ENCODE measurements at places on chromosomes 2 and 18.

- DNase-seq: no peak
Observed at GRCh38 chr2:43484323-43484930, 111.4 kb downstream of the THADA start.

- DNase-seq: no peak
Observed at GRCh38 chr18:63216516-63217311, 102.9 kb downstream of the BCL2 start.

DNA sequence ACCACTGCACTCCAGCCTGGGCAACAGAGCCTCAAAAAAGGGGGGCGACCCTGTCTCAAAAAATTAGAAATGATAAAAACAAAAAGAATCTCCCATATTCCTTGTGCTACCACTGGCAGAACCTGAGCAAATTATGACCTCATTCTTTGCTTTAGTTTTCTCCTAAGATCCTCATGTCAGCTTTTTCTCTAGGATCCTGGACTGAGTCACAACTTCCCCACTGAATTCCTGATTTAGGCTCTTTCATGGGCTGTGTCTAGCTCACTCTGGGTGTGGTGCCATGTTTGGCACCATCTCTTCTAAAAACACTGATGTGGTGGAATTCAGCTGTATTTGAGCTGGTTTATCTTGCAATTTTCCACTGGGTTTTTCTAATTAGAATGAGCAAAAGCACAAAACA, 37.1 kb downstream of the EXOC6B start:
- no peak for DNase-seq

DNA sequence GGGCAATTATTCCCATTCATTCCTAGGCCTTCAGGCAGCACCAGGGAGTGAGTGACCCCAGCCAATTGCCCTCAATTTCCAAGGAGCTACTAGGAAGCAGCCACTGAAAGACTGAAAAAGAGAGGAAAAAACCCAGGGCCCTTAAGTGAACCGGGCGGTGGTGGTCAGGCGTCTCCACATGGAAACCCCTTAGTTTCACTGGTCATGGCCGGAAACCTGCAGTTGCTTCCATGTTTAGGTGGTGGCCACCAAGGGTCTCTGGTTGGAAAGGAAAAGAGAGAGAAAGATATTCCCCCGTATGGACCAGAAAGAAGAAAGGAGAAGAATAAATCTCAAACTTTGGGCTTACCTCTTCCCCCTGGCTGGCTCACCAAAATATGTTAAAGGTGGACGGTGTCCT, 64.9 kb downstream of the GALR1 start:
- no peak for DNase-seq

GRCh38 chr2:147430408-147430807, 414.4 kb upstream of the ACVR2A start:
- DNase-seq: no peak

DNA sequence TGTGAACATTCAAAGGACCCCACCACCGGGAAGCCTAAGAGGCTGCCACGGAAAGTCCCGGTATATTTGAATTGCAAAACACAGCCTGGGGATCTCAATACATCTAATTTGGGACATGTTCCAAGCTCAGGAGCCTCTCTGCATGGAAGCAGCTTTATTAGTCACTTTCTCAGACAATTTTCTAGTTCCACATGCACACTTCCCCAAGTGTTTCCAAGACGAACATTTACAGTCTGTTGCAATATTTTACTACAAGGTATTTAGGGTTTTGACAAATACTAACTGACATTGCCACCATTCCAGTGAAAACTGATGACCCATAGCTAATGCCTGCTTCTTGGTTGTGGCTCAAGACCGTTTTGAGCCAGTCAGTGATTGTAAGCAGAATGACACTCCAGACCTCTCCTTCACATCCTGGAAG, 145.3 kb downstream of the NCKAP5 start:
- peak; percentile 97 for DNase-seq

DNA sequence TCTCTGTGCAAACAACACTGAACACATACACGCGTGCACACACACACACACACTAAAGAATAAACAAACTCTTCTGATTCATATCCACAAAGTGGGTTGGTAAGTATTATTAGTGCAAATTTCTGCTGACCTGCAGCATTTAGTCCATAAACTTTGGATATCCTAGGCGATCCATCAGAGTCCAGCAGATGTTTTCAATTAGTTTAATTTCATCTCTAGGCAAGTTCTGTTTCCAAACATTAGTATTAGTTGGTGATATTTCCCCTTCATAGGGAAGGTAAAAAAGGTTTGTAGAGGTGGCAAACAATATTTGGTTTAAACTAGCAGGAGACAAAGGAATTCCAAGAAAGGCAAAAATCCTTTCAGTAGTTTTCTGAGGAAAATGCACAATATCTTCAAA, 5.7 kb downstream of the DSEL start:
- DNase-seq: no peak

- peak; percentile 7 for DNase-seq
Observed at GRCh38 chr2:61210332-61210981, 48.5 kb downstream of the C2orf74 start.

- no peak for DNase-seq
Observed at GRCh38 chr2:222942561-222942960, 81.7 kb downstream of the ACSL3 start.

GRCh38 chr18:70636991-70637390, 348.1 kb downstream of the SOCS6 start:
- no peak for DNase-seq

- no peak for DNase-seq
Observed at GRCh38 chr18:21448299-21448698, 152.2 kb downstream of the ESCO1 start.

DNA sequence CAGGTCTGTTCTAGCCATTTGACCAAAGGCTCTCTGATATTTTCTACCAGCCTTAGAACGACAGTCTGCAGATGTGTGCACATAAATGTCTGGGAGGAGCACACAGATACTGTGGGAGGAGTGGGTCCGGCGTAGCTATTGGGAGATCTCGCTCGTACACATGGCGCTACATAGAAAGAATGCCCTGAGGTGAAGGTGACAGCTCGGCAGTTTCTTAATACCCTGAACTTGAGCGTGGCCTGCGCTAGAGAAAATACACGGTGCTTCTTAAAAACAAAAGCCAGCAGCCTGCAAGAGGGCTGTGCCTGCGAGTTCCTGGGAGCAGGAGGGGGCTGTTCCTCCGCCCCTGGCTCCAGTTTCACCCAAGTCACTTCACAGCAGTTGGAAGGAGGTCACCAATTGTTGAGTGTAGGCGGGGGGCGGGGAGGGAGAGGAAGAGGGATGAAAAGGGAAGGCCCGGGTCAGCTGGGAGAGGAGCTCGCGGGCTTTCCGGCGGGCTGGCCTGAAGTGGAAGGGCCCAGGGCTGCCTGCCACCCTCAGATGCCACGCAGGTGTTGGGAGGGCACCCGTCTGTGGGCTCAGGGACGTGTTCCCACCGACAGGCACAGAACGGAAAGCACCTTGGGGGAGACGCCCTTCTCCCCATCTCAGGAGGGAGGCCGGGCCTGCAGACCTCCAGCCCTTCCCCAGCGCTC, 124.7 kb upstream of the ZNF516 start:
- DNase-seq: no peak

DNA sequence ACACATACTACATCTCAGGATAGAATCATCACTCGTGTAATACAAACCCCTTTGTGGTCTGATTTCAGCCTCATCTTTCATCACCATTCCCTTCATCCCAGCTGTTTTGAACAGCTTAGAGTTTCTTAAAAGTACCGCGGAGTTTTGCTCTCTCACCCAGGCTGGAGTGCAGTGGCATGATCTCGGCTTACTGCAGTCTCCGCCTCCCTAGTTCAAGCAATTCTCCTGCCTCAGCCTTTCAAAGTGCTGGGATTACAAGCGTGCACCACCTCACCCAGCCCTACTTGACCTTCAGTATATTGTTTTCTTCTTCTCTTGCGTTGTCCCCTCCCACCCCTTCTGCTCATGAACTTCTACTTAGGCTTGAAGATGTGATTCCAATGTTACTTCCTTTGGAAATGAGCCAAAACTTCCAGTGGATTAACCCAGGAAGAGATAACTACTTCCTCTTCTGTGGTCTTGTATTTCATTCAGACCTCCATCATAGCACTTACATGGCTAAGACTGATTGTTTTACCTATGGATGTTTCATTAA, 15.8 kb downstream of the ERLEC1 start:
- no peak for DNase-seq

- no peak for DNase-seq
Observed at GRCh38 chr2:120474486-120474885, 128.6 kb downstream of the INHBB start.

GRCh38 chr2:58494071-58494501, 253.0 kb upstream of the FANCL start:
- DNase-seq: no peak

- no peak for DNase-seq
Observed at GRCh38 chr18:38551881-38552280, 986.3 kb upstream of the CELF4 start.

DNA sequence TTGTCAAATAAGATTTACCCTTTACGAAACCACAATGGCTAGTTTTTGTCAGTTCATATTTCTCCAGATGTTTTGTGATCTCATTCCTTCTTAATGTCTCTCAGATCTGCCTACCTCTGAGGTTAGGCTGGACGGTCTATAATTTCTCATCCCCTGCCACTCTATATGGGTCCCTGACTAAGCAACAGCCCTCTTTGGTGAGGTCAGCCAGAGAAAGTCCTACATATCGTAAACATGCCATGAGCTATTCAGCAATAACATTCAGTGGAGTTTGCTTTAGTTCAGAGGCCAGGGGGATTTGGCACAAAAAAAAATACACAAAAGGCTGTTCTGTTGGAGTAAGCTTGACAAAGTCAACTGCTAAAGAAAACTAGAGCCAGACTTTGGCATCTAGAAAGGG, 192.1 kb upstream of the NCKAP5 start:
- DNase-seq: no peak

DNA sequence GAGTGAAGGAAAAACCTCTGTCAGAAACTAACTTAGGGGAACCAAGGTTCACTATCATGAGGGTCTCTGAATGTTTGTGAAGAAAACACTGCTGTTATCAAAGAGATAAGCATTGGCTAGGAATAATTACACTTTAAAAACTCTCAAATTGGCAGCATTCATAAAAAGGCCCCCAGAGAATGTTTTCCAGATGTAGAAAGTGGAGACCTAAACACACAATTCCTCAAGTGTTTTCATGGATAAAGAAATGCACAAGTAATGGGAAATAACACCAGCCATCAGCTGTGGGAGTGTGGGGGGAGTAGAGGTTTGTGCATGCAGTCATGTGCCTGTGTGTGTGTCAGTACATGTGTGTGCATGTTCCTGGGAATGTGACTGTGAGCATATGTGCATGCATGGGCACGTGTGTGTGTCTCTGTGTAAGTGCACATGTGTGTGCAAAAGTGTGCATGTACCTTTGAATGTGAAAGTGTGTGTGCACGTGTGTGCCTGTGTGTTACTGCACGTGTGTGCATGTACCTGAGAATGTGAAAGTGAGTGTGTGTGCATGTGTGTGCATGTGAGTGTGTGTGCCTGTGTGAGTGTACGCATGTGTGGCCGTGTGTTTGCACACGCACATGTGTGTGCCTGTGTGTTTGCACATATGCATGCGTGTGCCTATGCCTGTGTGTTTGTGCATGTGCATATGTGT, 854.3 kb upstream of the SALL3 start:
- no peak for DNase-seq

GRCh38 chr18:72075040-72075439, 469.1 kb downstream of the CBLN2 start:
- DNase-seq: peak; percentile 56

GRCh38 chr18:3903337-3903736, 453.4 kb downstream of the TGIF1 start:
- DNase-seq: no peak

- DNase-seq: no peak
Observed at GRCh38 chr18:8611916-8612576, 2.8 kb downstream of the RAB12 start.

GRCh38 chr2:25618676-25619075, 54.7 kb downstream of the DTNB start:
- DNase-seq: no peak

Measured in epithelial cell of proximal tubule (primary cell).